ENCODE measurements at places on chromosomes 6 and 20.

GRCh38 chr6:54574671-54575070, 266.4 kb downstream of the TINAG start:
- no peak for DNase-seq

DNA sequence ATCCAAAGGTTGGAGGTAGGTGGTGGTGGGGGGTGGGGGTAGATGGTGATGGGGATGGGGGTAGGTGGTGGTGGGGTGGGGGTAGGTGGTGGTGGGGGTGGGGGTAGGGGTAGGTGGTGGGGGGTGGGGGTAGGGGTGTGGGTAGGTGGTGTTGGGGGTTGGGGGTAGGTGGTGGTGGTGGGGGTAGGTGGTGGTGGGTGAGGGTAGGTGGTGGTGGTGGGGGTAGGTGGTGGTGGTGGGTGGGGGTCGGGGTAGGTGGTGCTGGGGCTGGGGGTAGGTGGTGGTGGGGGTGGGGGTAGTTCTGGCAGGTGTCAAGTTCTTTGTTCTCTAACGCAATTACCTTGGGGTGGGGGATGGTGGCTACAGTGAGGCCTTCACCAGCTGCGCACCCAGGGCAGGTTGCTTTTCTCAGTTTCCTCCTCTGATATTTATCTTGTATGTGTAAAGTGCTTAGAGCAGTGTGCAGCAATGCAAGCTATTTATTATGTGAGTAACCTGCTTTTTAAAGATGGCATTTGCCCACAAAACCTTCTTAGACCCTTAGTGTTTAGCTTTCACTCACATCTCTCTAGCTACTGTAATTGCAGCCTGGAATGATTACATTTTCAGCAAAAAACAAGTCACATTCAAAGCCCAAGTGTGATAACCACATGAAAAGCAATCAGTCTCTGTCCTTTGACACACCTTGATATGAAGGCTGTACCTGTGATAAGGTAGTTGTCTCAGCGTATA, 8.2 kb upstream of the CCDC167 start:
- no peak for DNase-seq

- DNase-seq = no peak
Observed at GRCh38 chr6:164928057-164928727, 381.2 kb downstream of the C6orf118 start.

GRCh38 chr6:25431975-25432307, 152.8 kb downstream of the CARMIL1 start:
- no peak for DNase-seq

GRCh38 chr6:89251170-89251569, 34.0 kb upstream of the GABRR1 start:
- no peak for DNase-seq

Data from fibroblast of the conjunctiva (primary cell).